ENCODE measurements at places on chromosomes 3 and 15. TPM values are rescaled to one million over a fixed set of nuclear protein-coding genes. Genes with fewer than 3 reads are reported as not detected.

GRCh38 chr3:38519651-38520050 is 23.5 kb downstream of the EXOG start:
- DNase-seq: no peak

DNA sequence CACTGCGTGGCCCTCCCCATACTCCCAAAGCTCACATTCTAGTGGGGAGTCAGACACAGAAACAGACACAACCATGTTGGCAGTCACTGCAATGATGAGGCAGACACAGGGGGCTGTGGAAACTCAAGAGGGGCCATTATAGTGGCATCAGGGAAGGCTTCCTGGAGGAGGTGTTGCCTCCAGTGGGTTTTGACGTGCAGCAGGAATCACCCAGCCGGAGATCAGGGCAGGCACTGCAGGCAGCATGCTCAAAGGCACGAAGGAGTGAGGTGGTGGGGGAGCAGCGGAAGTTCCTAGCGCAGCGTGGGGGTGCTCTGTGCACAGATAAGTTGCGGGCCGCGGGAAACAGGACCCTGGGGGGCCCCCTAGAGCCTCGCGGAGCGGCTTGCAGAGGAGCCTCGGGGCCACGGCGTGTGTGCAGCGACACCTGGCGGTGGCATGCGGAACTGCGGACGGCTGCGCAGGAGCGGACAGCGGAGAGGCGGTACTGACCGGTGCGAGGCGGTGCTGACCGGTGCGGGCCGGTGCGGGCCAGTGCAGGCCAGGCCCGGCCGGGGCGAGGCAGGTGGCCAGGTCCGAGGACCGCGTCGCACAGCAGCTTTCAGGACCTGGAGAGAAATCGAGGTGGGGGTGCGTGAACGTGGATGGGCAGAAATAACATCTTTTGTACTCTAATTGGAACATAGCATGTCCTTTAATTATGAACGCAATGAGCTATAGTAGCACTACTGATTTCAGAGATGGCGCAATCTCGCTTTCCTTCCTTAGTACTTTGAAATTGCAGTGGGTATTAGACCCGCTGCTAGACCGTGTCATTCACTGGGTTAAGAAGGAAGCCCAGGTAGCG is 101.5 kb downstream of the FBLN2 start:
- peak; percentile 78 for DNase-seq

- DNase-seq: no peak
Observed at GRCh38 chr3:51395493-51396213, 4.6 kb downstream of the RBM15B start.

DNA sequence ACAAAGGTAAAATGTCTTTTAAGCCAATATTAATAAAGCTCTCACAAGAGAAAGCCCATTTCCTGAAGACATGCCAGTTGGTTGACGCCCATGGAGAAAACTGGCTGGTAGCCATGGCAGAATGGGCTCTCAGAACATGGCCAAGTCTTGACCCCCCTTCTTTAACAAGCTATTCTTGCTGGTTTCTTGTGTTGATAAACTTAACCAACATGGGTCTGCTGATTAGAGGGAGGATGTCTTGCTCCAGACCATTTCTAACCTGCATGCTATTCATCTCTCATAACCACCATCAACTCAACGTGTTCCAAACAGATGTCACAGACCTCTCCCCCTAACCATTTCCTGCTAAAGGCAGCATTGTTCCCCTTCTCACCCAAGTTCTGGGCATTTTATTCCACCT is 25.7 kb downstream of the NTRK3 start:
- DNase-seq: no peak

Gene UROC1
- not detected for total RNA-seq

Gene ZCWPW2
- 1.5 TPM for total RNA-seq

Gene SEC22C
- 22.5 TPM for total RNA-seq
